ENCODE measurements at places on chromosomes 4 and X.

DNA sequence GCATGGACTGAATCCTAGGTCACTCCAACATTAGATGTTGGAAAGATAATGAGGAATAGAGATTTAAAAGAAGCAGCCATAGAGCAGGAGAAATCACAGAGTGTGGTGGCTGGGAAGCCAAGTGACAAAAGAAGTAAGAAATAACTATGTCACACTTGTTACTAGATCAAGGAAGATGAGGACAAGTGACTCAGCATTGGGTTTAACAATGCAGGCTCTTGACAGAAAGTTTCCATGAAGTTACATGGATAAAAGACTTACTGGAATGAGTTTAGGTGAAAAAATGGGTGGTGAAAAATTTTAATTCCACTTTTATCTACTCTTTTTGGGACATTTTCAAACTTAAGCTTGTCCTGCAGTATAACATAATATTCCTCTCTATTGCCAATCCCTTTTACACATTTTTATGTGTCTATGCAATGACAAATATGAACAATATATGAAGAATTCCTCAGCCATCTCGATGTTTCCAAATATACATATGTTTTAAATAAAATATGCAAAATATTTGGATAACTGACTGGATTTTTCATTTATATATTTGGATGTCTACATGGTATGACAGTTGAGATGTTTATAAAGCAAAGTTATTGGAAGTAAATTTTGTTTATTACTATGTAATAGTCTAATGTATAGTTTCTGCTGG, 462.6 kb downstream of the IL15 start:
- no peak for DNase-seq

DNA sequence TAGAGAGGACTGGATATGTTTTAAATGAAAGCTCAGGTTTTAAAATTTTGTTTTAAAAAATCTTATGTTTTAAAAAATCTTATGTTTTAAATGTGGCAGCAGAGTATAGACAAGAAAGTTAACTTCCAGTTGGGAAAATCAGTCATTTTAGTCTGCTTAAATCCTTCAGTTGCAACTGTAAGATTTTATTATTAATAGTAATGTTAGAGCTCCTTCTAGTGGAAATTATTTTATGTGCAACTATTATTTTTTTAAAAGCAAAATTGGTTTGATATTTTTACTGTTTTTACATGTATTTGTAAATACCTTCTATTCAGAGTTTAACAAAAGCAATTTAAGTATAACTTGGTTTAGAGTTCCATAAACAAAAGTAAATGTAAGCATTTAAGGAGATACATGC, 8.5 kb upstream of the NUDT6 start:
- DNase-seq: no peak

GRCh38 chr4:147581606-147582350, 35.4 kb upstream of the TMEM184C start:
- no peak for DNase-seq

DNA sequence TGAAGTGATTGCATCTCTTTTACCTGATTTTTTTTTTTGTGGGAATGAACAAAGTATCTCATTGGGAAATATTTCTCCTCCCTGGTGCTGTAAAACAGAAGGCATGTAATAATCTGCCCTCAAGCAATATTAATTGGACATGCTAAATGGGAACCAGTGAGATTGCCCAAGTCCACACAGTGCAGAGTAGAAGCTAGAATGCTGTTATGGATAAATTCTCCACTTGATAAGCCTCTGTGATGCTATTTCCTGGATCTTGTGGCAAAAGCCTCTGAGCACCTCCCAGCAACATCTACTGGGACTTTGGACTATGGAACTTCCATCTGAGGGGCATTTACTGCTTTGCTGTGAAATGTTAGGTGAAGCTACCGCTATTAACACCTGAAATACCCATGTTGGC, 46.9 kb upstream of the YTHDC1 start:
- DNase-seq: no peak

GRCh38 chr4:179539641-179540040, 2097.4 kb upstream of the AGA start:
- DNase-seq: no peak

DNA sequence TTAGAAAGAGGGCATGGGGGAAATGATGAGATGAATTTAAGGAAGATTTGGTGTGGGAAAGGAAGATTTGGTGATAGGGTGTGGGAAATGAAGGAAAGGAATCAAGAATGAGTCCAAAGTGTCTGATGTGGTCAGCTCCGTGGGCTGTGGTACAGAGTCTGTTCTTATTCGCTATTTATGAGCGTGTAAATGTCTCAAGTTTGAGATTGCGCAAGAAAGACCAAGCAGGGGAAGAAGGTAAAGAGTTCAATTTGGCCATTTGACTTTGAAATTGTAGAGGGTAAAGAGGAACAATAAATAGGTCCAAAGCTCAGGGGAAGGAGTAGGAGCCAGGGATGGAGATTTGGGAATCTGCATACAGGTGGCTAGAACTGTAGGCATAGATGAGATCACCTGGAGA, 11.3 kb upstream of the SMS start:
- no peak for DNase-seq

GRCh38 chrX:12973561-12974304, 1.2 kb upstream of the TMSB4X start:
- no peak for DNase-seq

DNA sequence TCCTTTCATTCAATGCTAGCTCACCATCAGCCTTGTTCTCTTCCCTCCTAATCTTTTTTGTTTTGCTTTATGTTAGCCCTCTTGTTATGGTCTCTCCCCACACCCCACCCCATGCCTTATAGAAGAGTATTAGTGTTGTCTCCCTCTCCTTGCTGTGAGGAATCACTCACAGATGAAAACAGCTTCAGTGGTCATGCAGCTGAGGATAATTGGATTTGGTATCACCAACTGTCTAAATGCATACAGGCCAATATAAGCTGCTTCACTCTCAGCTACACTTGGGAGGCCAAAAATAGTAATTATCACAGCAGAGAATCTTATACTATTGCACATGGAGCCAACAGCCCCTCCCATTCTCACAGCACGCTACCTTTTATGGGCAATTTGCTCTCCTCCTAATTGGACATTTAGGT, 494.6 kb upstream of the FAM241A start:
- DNase-seq: no peak

DNA sequence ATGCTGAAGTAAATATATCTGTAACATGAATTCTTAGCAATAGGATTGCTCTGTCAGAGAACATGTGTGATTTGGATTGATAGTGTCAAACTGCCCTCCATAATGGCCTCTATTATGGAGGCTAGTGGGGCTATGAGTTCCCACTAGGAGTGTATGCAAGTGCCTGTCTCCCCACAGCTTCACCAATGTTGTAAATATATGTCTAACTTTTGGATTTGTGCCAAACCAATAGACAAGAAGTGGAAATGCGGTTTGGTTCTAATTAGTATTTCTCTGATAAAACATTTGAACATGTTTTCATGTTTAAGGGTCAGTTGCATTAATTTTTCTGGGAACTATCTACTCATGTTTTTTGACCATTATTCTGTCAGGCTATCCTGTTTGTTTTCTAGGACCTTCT, 28.1 kb downstream of the GPAT3 start:
- no peak for DNase-seq

GRCh38 chrX:3962511-3963311, 249.3 kb upstream of the PRKX start:
- DNase-seq: peak; percentile 12

GRCh38 chr4:178633263-178633662, 1191.0 kb upstream of the AGA start:
- no peak for DNase-seq

DNA sequence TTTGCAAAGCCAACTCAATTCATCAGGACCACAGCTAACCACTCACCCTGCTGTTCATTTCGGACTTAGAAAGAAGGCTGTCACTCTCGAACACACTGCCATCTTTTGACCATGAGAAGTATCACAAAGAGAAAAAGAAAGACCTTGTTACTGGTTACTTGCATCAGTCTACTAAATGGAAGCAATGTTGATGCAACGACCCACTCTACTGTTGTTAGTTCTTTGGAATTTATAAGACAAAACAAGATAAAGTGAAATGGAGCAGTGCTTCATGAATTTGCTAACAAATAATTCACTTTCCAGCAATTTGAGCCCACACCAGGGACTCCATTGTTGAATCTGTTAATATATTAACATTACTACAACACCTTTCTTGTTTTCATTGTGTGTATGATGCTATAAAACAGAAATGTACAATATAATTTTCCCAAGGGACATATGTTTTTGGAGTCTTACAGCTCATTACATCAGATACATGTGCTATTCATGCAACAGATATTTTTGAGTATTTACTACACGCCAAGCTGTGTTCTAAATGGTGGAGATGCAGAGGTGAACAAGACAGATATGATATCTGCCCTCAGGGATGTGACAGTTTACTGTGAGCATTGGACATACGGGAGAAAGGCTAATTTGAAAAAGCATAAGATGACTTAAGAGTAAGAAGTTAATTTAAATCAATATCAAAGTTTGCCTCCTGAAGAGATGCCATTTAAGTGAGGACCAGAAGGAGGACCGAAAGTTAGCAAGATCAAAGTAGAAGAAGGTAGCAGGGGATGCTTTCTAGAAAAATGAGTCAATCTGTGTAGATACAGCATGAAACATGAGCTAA, 87.2 kb downstream of the AREG start:
- no peak for DNase-seq

DNA sequence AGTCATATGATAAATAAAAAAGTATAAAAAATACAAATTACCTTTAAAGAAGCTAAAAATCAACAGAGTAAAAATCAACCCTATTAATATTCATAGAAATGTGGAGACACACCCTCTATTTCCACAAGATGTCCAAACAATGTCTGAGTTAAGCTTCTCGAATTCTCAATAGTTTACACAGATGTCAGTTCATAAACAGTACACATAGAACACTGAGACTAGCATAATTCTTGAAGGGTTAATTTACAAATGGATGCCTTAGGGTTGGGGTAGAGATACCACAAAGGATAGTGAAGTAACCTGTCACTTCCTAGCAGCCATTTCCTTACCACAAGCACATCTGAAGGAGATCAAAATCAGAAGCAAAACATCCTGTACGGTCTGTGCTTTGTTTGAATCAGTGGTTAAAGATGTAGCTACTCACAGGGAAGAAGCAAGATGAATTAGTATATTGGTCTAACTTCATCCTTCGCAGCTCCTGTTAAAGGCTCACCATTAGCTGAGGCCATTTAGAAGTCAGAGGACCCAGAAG, 2393.9 kb downstream of the ARAP2 start:
- no peak for DNase-seq

DNA sequence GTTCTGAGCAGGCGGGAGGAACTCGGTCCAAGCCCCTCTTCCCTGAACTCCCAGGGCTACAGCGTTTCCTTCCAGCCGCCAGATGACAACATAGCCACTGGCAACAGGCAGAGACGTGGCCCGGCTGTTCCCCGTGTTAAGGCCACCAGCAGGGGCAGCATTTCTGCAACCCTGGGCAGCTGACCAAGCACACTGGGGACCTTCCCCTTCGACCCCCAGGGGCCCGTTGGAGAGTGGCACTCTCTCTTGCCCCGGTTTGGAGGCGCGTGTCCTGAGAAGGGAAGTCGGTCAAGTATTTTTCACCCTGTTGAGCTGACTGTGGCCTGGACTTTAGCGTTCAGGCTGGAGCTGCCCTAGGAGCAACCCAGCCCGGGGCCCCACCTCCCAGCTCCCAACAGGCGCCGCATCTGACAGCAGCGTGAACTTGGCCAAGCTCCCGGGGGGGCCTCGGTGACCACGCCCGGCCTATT, 37.6 kb downstream of the ZBTB49 start:
- DNase-seq: no peak

DNA sequence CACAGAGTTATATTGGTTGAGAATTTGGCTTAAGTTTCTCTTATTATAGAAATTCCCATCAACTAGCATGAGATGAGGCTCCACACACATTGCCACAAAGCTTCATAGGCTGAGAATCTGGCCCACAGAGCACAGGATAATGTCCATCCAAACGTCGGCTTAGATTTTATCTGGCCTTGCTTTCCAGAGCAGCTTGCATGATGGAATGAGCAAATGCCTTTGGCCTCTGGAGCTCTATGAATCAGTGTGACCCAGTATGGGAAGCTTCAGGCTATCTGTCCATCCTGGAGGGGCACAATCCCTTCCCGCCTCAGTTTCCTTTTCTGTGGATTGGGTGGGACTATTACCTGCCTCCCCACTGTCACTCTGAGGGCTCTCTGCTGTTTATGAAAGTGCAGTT, 131.5 kb upstream of the NDP start:
- no peak for DNase-seq

DNA sequence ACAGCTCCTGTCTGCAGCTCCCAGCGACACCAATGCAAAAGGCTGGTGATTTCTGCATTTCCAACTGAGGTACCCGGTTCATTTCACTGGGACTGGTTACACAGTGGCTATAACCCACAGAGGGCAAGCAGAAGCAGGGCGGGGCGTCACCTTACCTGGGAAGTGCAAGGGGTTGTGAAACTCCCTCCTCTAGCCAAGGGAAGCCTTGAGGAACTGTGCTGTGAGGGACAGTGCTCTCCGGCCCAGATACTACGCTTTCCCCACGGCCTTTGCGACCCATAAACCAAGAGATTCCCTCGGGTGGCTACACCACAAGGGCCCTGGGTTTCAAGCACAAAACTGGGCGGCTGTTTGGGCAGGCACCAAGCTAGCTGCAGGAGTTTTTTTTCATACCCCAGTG, 218.9 kb downstream of the PPP3CA start:
- no peak for DNase-seq

- DNase-seq: no peak
These were observed 345.7 kb upstream of the FAT1 start for GRCh38 chr4:187069398-187069797.

- no peak for DNase-seq
These were observed 27.8 kb downstream of the ADD1 start for GRCh38 chr4:2871466-2871865.

GRCh38 chrX:48522291-48522690, 683 bp downstream of the EBP start:
- DNase-seq: no peak

DNA sequence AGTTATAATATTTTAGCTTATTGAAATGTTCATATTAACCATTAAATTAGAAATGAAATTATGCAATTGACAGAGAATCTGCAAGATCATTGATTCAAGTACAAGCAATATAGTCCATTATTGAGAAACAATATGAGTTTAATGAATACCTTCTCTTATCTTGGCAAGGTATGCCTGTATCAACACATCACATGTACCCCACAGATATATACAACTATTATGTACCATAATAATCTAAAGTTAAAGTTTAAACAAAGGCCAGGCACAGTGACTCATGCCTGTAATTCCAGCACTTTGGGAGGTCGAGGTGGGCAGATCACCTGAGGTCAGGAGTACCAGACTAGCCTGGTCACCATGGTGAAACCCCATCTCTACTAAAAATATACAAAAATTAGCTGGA, 514.7 kb downstream of the PCDH7 start:
- no peak for DNase-seq

- no peak for DNase-seq
These were observed 11.7 kb upstream of the PTPN13 start for GRCh38 chr4:86582410-86582809.

DNA sequence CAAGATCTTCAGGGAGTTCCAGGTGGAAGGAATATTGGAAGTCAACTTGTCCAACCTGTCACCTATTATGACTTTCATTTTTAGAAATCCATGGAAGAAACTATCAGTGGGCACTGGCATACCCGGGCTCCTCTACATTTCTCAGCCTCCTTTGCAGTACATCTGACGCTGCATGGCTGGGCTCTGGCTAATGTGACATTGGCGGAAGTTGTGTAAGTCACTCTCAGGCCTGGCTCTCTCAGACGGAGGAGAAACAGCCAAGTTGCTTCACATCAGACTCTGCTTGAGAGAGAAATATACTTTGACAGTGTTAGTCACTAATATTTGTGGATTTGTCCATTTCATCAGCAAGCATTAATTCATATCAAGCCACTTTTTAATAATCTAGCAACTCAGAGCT, 4.5 kb downstream of the DCHS2 start:
- no peak for DNase-seq

GRCh38 chr4:188627892-188628291, 488.7 kb downstream of the TRIML1 start:
- DNase-seq: no peak
